ENCODE measurements at places on chromosomes 3 and 15.

DNA sequence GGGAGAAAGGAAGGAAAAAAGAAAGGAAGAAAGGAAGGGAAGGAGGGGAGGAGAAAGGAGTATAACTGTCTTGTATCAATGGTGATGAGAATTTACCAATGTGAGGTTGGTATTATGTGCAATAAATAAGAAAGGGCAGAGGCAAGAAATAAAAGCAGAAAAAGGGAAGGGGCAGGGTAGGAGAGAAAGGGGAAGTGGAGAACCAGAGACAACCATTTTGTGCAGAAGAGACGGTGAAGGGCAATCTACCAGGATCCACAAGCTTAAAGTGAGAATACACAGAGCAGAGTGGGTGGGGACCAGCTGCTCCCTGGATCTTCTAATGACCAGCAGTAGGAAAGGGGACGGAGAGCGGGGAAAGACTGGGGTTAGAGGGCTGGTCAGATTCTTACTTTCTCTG is 106.9 kb upstream of the SLCO2A1 start:
- no peak for DNase-seq

DNA sequence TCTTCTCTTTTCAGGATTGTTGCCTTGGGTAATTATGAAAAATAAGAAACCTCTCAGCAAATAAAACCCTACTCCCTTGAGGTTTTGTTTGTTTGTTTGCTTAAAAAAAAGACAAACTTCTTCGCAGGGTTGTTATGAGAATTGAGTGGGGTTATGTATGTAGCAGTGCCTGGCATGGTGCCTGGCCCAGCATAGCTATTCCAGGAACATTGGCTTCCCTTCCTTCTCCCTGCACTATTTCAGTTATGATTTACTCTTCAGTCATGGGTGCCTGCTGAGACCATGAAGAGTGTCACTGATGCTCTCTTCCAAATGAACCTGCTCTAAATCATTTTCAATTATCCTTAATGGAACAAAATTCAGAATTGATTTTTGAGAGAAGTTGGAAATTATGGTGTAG is 283.5 kb upstream of the ROPN1 start:
- DNase-seq, result no peak

GRCh38 chr3:61715886-61716527 is 154.6 kb downstream of the PTPRG start:
- no peak for DNase-seq

DNA sequence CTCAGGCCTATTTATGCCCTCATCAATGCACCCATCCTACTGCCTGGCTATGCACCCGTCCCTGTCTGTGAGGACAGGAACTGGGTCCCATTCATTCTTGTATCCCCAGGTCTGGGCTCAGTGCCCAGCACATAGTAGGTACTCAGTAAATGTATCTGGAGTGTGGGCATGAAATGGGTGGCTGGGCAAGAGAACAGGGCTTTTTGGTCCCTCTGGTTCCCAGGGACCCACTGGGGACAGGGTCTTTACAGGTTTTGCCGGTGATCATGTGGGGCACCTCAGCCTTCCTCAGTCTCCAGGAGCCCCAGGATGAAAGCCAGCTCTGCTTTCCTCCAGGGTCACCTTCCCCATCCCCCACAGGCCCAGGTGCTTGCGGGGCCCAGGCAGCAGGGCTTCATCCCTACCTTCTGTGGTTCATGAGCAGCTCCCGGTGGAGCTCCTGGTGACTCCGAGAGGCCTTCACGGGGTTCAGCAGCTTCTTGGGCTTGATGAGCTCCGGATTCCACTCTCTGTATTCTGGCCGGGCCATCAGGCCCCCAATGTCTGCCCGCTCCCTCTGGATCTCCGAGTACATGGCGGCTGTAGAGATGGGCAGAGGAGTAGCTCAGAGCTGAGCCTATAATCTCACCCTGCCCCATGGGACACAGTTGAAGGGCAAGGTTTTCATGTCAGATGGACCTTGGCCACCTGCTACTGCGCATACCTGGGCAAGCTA is 7.7 kb downstream of the FAM107A start:
- no peak for DNase-seq

DNA sequence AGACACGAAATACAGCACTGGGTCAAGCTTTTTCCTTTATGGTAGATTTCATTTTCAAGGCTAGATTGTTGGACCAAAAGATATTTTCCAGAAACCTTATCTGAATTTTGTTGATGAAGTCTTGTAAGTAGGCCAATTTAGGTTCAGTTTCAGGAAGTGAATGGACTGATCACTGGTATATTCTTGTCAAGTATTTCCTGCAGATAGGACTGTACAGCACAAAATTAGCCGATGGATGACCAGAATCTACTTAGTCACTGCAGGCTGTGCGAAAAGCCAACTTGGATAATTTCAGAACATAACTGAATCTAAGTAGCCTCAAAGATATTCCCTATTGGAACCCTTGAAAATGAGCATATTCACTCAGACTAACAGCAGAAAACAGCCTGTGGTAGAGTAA is 206.5 kb downstream of the NR1D2 start:
- no peak for DNase-seq

DNA sequence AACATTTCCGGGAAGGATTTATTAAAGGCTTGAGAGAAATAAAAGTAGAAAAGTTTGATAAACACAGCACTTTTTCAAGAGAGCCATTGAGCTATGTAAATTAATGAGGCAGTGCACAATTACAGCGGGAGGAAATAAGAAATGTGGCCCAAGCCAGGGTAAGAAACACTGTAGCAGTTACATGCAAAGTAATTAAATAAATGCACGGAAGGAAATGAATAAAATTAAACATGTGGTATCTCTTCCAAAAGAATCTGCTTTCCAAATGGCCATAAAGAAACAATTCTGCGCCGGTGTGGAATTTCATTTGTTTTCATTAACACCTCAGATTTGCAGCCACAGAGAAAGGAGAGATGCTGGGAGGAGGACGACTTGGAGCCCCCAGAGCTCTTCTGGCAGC is 35.3 kb downstream of the ZPLD1 start:
- no peak for DNase-seq

Data from activated T-cell treated with anti-CD3 and anti-CD28 coated beads, Interleukin-2, amount 50 U/mL, for 4 hours (primary cell).